Caco-2 (cell line): ENCODE measurements at places on chromosomes 11 and 22. TPM values are rescaled to one million over a fixed set of nuclear protein-coding genes. Genes with fewer than 3 reads are reported as not detected.

Gene ABCG4
- total RNA-seq = 0.18 TPM in 1 of 2 replicates, not detected in the other

Gene DERL3
- total RNA-seq = 4.4 and 5.4 TPM in 2 replicates

Gene RASL10A
- 1.1 and 1.8 TPM in 2 replicates for total RNA-seq

Gene CHST1
- not detected in 2 replicates for total RNA-seq

Gene KRTAP5-9
- total RNA-seq = not detected in 2 replicates

Gene VSIG2
- 0.28 TPM in 1 of 2 replicates, not detected in the other for total RNA-seq

DNA sequence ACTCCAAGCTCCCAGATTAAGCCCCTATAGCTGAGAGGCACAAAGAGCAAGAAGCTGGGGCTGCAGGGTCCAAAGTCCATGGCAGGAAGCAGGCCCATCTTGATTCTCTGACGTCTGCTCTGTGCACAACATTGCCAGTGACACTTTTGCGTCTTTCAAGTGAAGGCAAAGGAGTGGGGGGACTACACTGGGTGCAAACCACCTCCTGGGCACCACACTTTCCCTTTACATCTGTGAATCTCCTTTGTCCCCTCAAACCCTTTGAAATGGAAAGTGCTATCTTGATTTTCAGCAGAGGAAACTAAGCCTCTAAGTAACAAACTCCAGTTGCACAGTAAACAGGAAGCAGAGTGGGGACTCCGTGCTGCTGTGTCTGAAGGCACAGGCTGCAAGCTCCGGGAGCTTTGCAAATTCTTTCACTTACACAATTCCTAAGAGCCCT lies 428.0 kb downstream of the LARGE1 start:
- DNase-seq = no peak

- no peak for DNase-seq
These were observed 247.2 kb upstream of the CADM1 start for GRCh38 chr11:115751243-115752015.

DNA sequence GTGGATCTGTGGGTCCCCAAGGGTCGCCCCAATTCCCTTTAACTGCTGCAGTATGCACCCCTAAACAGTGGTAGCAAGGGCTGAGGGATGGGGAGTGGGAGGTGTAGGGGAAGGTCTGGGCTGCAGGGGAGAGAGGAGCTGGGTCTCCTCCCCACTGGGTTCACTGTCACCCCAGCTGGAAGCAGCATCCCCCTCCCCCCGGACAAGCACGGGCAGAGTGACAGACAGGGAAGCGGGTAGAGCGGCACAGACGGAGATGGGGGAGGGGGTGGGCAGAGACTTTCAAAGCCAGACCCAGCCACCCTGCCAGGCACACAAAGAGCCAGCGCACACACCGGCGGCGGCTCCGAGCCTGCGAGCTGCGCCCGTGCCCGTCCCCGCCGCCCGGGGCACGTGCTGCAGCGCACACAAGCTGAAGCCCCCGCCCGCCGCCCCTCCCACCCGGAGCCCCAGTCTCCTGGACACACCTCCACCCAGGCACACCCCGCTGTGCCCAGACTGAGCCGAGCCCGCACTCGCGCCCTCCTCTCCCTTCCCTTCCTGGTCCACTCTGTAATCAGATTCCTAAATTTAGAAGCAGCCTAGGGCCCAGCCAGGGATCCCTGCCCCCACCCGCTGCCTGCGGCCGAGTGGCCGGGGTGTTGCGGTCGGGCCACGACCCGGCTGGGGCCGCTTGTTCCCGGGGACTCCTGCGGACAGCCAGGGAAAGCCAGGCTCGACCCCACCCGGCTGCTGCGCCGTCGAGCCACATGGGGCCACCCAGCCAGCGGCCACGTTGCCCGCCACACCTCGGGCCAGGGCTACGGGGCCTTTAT lies 935 bp upstream of the RCOR2 start:
- no peak for DNase-seq

- no peak for DNase-seq
These were observed 16.9 kb upstream of the MUC5AC start for GRCh38 chr11:1140642-1141490.

- DNase-seq = no peak
These were observed 3.1 kb upstream of the ATG2A start for GRCh38 chr11:64920124-64920523.

- no peak for DNase-seq
These were observed 5.5 kb downstream of the PRSS23 start for GRCh38 chr11:86805873-86806310.

- no peak for DNase-seq
These were observed 33.4 kb downstream of the PLA2G6 start for GRCh38 chr22:38148245-38148644.

DNA sequence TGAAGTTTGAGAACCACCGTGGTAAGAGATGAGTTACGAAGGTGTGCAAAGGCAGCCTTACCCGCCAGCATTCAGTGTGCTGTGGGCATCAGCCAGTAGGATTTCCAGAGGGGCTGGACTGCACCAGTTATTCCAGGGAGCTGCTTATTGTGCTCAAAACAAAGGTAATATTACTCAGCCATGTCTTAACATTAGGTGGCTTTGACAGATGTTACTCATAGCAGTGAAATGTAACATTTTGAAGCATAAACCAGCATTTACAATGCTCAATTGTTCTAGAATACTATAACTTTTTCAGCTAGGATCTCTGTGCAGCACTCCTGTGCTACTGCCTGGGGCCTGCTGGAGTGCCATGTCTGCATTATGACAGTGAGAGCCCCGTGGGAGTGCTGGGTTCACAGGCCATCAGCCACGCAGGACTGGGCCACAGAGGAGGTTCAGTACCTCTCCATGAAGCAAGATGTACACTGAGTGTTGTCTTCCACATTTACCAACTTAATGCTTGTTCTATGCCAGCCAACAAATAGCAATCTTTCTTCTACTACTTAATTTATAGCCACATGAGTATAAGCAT lies 238.1 kb downstream of the CADM1 start:
- DNase-seq = no peak

DNA sequence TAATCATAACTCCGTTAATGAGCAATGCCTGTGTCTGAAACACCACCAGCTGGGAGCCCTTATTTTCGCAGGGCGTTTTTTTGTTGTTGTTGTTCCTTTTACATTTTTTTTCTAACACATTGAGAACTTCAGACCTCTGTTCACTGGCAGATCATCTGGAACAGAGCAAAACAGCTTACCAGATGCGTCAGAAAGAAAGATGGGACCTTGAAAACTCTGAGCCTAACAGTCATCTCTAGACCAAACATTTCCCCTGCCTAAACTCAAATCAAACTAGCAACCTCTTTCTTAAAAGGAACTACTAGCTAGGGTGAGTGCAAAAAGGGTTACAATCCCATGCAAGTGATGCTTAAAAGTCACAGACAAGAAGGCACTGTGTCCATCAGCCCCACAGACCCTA lies 93.2 kb downstream of the PLEKHA7 start:
- no peak for DNase-seq

DNA sequence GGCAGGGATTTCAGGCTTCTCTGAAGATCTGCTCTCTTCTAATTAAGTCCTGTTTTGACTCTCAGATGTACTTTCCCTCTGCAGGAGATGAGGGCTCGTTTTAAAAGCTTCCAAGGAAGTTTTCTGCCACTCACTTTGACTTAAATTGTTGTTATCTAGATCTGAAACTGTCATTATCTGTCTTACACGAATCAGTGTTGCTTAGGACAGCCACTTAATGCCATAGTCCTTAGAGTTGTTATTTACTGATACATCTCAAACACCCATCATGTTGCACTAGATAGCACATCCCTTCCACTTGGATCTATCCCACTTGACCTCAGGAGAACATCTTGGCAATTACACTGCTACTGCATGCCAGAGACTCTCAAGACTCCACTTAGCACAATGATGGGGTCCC lies 86.9 kb upstream of the FAT3 start:
- no peak for DNase-seq

GRCh38 chr22:19579880-19580279 lies 55.7 kb upstream of the CLDN5 start:
- DNase-seq = no peak

GRCh38 chr11:18294862-18295261 lies 27.1 kb downstream of the HPS5 start:
- no peak for DNase-seq

DNA sequence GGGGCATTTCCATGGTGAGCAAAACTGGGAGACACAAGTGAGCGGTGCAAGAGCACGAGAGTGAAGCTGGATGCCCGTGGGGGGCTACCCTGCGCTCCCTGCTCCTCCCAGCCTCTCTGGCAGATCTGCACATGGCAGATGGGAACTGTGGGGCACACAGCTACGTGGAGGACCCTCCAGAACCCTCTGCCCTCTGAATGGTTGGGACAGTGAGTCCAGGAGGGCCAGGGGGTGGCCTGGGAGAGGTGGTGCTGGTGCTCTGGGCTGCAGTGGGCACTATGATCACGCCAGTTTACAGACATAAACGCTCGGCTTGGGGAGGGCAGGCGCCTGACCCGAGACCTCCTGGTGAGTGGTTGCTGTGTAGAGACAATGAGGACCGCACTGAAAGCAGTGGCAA lies 205.9 kb downstream of the CTTN start:
- DNase-seq = no peak

DNA sequence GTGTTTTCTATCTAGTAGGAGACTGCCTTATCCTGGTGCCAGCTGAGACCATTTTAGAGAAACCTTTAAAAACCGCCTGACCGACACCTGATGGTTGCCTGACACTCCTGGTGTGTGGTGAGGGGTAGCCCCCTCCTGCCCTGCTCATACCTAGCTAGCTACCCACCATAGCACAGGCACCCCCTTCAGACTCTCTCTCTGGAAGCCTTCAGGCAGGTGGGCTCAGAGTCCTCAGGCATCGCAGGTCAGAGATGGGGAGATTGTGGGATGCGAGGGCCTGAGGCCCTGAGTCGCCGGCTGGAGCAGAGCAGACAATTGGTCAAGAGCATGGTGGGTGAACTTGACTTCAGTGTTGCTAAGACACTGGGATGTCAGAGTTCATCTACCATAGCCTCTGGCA lies 424.6 kb downstream of the BRD1 start:
- no peak for DNase-seq

DNA sequence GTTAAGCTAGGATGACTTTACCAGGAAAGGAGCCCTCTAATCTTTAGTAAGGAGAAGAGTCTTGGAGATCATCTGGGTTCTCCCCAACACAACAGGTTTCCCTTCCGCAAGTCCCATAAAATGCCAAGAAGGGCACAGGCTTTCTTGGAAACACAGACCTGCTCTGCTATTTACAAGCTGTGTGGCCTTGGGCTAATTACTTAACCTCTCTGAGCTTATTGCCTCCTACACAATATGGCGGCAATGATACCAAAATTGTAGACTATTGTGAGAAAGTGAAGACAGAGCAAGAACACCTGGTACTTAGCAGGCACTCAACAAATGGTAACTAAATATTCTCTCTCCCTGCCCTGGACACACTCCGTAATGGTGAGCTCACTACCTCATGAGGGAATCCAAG lies 49.1 kb downstream of the DSCAML1 start:
- DNase-seq = no peak

DNA sequence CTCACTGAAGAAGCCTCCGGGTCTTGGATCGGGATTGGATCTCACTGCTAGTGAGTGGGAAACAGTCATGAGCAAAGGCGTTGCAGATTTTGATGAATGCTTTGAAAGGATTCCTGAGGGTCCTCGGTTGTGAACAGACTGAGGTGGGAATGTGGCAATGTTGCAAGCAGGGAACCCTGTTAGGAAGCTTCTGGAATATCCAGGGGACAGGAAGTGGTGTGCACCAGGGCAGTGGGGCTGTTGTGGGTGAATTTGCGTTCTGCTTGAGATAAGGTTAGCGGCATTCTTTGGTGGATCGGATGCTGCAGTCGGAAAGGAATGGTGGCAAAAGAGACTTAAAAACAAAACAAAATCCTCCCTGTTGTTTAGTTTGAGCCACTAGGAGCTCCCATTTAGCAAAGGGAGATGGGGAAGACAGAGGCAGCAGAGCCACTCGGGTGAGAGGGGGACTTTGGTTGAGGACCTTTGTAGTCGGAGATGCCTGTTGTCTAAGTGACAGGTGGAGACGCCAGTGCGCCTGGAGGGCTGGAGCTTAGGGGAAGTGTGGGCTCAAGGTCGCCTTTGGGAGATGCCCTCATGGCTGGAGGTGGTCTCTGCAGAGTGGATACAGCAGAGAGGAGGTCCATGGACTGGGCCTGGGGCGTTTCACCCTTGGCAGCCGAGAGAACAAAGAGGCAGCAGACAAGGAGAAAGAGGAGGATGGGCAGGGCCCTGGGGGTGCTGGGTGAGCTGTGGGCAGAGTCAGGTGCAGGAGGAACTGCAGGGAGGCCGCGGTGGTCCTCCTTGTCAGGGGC lies 37.6 kb downstream of the CSF2RB start:
- DNase-seq = no peak

DNA sequence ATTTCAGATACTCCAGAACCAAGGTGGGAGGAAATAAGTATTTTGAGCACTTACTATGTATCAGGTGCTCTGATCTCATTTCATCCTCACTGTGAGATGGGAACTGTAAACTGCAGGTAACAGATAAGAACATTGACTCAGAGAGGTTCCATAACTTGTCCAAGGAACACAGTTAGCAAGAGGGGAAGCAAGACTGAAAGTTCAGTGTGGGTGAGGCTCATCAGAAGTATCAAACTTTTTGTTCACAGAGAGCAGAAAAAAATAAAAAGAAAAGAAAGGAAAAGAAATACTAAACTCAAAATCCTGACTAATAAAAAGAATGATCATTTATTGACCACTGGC lies 37.1 kb downstream of the RAB30 start:
- DNase-seq = no peak

GRCh38 chr11:78699609-78700135 lies 125.0 kb upstream of the NARS2 start:
- DNase-seq = no peak

GRCh38 chr22:40324468-40325305 lies 21.6 kb upstream of the ADSL start:
- no peak for DNase-seq

DNA sequence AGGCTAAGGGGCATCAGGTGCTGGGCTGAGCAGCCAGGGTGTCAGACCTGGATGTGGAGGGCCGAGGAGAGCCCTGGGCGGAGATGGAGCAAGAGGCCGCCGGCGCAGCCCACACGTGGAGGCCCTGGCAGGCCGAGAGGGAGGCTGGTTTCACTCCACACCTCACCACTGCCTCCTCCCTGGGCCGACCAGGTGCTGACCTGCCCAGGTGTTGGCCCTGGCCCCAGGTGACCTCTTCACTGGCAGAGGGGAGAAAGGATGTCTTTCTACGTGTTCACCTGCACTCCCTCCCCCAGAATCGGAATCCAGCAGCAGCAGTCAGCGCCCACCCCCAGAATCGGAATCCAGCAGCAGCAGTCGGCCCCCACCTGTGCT lies 781 bp downstream of the ANO9 start:
- DNase-seq = no peak

- DNase-seq = peak; percentile 20
These were observed 127.2 kb upstream of the B3GAT1 start for GRCh38 chr11:134539285-134539684.
